Mammary microvascular endothelial cell (primary cell): ENCODE measurements at places on chromosomes 13 and 19. TPM values are rescaled to one million over a fixed set of nuclear protein-coding genes. Genes with fewer than 3 reads are reported as not detected.

KL gene
- 0.87 and 0.89 TPM in 2 replicates for total RNA-seq

ZNF296 gene
- total RNA-seq: 0.54 and 1.2 TPM in 2 replicates

SOX1 gene
- not detected in 2 replicates for total RNA-seq

IL12RB1 gene
- 0.64 and 0.87 TPM in 2 replicates for total RNA-seq

CNFN gene
- 1.00 TPM in 1 of 2 replicates, not detected in the other for total RNA-seq

PSG6 gene
- total RNA-seq: not detected in 2 replicates

ZNF665 gene
- total RNA-seq: 1.7 and 6.7 TPM in 2 replicates

CLDND2 gene
- not detected in 2 replicates for total RNA-seq
